ENCODE measurements at places on chromosomes 12 and 14. TPM values are rescaled to one million over a fixed set of nuclear protein-coding genes. Genes with fewer than 3 reads are reported as not detected.

TAS2R8 gene
- total RNA-seq: not detected

DNA sequence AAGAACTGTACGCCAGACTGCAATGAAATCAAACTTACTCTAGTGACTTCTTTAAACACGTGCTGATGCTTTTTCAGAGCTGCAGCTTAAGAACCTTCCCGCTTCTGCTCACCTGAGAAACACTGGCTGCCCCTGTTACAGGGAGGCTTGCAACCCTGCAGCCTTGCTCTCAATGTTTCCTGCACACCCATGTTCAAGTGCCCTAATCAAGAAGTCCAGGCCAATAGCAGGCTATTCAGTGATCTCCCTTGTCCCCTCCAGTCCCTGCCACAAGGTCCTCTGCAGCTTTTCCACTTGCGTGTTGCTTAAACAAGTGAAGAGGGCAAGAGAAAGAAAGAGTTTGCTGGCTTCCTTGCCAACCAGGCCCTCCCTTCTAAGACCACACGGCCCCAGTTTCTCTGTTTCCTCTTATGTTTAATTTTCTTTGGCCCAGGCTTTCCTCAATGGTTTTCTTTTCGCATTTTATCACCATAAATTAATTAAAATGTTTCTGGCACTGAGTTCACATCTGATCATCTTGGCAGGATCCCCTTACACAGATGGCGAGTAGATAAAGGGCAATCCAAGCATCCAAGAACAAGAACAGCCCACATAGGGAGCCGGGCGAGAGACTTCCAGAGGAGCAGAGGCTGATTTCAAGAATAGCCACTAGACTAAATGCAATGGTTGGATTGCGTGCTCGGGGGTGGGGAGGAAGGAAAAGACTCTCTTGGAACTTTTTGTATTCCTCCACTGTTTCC is 82.3 kb upstream of the CDKN3 start:
- DNase-seq: no peak
- H3K27me3 ChIP-seq: no peaks in the 10 kb centered on the region
- peaks cover 5% of the 10 kb centered on the region for H3K4me1 ChIP-seq
- H3K36me3 ChIP-seq: no peaks in the 10 kb centered on the region
- H3K4me3 ChIP-seq: no peak overlapping the region

- no peaks in the 10 kb centered on the region for H3K36me3 ChIP-seq
- H3K4me3 ChIP-seq: no peak overlapping the region
- H3K4me1 ChIP-seq: no peaks in the 10 kb centered on the region
- no peak for DNase-seq
- H3K27ac ChIP-seq: no peak overlapping the region
Observed at GRCh38 chr12:84619053-84619571, 293.5 kb downstream of the SLC6A15 start.

DNA sequence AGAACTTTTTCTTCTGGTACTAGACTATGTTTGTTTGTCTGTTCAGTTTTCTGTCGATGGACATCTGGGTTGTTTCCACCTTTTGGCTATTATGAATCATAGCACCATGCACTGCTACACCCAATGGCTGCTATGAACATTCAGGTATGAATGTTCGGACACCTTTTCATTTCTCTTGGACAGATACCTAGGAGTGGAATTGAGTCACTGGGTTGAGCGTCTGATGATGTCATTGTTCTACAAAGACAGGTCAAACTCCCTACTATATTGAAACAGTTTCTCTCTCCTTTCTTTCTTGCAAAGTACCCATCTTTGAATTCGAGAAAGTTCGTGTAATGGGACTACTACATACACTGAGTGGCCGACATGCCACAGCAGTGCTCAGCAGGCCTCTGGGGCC is 44.7 kb downstream of the KCTD10 start:
- no peak overlapping the region for H3K27ac ChIP-seq
- no peaks in the 10 kb centered on the region for H3K36me3 ChIP-seq
- H3K27me3 ChIP-seq: no peaks in the 10 kb centered on the region
- DNase-seq: no peak
- H3K4me3 ChIP-seq: no peak overlapping the region

DNA sequence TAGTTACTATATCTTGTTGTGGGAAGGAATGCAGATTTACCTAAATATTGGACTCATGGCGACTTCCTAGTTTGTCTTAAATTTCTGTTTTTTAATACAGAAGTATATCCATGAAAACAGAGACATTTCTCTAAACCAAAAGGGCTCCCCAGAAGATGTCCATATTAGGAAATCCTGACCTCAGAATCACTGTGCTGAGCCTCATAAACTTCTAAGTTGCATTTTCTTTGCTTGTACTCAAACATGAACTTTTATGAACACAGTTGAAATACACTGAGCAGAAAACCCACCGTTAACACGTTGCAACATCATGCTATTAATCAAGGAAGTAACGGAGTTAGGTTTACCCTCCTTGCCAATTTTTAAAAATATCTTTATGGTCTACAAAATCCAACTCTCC is 42.9 kb upstream of the NR2C1 start:
- H3K27ac ChIP-seq: no peak overlapping the region
- H3K36me3 ChIP-seq: peaks cover 15% of the 10 kb centered on the region

DNA sequence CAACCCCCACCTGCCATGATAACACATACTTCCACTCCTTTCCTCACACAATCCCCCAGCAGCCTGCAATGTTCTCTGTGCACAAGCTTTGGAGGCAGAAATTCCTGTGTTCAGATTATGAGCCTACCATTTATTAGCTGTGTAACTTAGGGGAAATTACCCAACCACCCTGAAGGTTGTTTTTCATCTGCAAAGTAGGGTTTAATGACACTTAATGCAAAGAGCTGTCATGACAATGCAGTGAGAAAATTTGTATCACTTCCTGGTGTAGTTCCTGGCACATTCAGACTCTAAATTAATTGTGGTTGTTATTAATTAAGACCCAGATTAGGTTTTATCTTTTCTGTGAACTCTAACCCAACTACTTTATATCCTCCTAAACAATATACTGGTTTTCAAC is 122.4 kb upstream of the DYRK2 start:
- H3K27me3 ChIP-seq: no peaks in the 10 kb centered on the region
- no peak overlapping the region for H3K27ac ChIP-seq
- DNase-seq: no peak
- H3K4me3 ChIP-seq: no peak overlapping the region
- H3K36me3 ChIP-seq: no peaks in the 10 kb centered on the region
- H3K4me1 ChIP-seq: no peaks in the 10 kb centered on the region

DNA sequence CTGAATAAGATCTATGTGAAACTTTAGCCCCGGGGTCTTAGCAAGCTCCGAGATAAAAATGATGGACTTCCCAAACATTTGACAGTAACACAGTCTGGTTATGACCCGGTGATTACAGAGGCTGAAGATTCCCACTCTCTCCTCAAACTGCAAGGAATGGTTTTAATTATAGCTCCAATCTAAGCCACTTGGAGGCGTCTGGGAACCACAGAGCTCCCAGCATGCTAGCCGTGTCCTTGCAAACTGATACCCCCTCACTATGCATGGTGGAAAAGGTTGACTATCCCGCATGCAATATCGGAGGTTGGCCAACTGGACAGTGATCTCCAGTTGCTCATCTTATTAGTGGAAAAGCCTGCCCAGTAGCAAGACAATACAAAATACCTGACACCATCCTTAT is 76.5 kb upstream of the GRIN2B start:
- H3K36me3 ChIP-seq: no peaks in the 10 kb centered on the region
- H3K27ac ChIP-seq: no peak overlapping the region
- DNase-seq: no peak
- H3K4me1 ChIP-seq: no peaks in the 10 kb centered on the region
- H3K4me3 ChIP-seq: no peak overlapping the region

DNA sequence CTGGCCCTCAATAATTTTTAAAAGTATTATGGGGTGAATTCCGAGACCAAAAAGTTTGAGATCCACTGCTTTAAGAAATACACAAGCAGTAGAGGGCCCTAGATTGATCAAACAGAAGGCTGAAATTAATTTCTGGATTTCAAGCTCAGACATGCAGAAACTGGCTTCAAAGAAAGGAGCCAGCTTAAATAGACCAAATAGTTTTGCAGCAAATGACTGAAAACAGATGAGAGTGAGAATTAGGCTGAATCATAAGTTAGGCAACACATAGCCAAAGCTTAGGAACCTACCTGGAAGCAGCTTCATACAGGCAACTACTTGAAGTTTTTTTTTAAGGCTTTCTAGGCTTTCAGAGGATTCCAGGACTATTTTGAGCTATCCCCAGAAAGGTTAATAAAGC is 12.4 kb downstream of the ATF7 start:
- no peak overlapping the region for H3K4me3 ChIP-seq
- no peaks in the 10 kb centered on the region for H3K36me3 ChIP-seq
- no peak for DNase-seq
- no peak overlapping the region for H3K27ac ChIP-seq
- no peaks in the 10 kb centered on the region for H3K27me3 ChIP-seq
- peaks cover 22% of the 10 kb centered on the region for H3K4me1 ChIP-seq

TBC1D30 gene
- total RNA-seq: 3.9 TPM

- no peaks in the 10 kb centered on the region for H3K4me1 ChIP-seq
- H3K27me3 ChIP-seq: no peaks in the 10 kb centered on the region
- H3K4me3 ChIP-seq: no peak overlapping the region
- no peaks in the 10 kb centered on the region for H3K36me3 ChIP-seq
- no peak for DNase-seq
Observed at GRCh38 chr12:85374981-85375380, 95.0 kb downstream of the ALX1 start.
